Fibroblast of villous mesenchyme (primary cell): ENCODE measurements at places on chromosomes 5 and 9. TPM values are rescaled to one million over a fixed set of nuclear protein-coding genes. Genes with fewer than 3 reads are reported as not detected.

BTNL8 gene
- not detected in 2 replicates for total RNA-seq

KCNIP1 gene
- total RNA-seq = not detected in 2 replicates

STK32A gene
- total RNA-seq = 0.97 and 2.2 TPM in 2 replicates

SLC6A3 gene
- not detected in 2 replicates for total RNA-seq

CNTLN gene
- 11.3 and 13.0 TPM in 2 replicates for total RNA-seq

ALDOB gene
- total RNA-seq = not detected in 2 replicates

FGFR4 gene
- total RNA-seq = 0.64 and 1.3 TPM in 2 replicates

PCDHB3 gene
- 0.32 and 0.43 TPM in 2 replicates for total RNA-seq

ISOC1 gene
- total RNA-seq = 15.5 and 31.1 TPM in 2 replicates

GRCh38 chr5:157196045-157196444, 15.4 kb downstream of the ITK start:
- no peak for DNase-seq

- no peak for DNase-seq
Observed at GRCh38 chr5:17898766-17899165, 264.5 kb downstream of the TAF11L14 start.

GRCh38 chr9:97954550-97954989, 16.6 kb upstream of the HEMGN start:
- peak; percentile 12 for DNase-seq

DNA sequence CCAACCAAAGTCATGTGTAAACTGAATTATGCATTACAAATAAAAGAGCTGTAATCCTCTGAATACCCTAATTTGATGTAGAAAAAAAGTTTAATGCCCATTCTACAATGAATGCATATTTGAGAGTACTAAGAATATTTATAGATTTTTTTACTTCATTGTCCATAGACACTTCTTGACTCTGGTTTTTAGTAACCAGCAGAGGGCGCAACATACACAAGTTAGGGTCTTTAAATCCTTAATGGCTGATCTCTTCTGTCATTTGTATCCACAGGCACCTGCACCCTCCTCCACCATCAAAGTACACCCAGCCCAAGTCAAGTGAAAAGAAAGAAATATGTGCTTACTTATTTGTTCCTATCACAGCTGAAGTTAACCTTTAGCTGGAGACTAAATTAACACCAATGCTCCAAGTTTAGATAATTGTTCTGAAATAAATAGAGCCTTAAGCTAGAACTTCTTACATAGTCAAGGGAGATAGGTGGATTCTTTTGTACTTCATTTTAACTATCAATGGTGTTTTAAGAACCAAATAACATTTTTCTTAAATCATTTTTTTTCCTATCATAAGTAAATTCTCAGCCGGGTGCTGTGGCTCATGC, 524.2 kb upstream of the DAB2 start:
- DNase-seq = peak; percentile 81

- DNase-seq = no peak
Observed at GRCh38 chr5:124477062-124477461, 269.4 kb downstream of the ZNF608 start.

GRCh38 chr5:121009058-121009457, 545.0 kb downstream of the PRR16 start:
- no peak for DNase-seq

- peak; percentile 50 for DNase-seq
Observed at GRCh38 chr5:671459-672328, 21.5 kb downstream of the TPPP start.

DNA sequence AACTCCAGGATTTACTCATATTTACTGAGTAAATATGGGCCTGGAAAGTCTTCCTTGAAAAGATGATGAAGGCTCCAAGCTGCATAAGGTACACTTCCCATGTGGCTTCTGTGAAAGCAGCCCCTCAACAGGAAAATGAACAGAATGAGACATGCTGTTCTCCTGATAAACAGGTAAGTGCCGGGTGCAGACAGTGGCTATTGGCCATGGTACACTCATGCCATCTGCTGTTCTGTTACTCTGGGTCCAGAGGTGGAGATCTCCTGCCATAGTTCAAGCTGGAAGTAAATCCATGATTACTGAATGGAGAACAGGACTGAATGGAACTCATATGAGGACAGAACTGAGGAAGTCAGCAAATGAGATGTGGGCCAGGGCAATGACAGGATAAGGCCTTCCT, 103.6 kb downstream of the SLIT3 start:
- no peak for DNase-seq

DNA sequence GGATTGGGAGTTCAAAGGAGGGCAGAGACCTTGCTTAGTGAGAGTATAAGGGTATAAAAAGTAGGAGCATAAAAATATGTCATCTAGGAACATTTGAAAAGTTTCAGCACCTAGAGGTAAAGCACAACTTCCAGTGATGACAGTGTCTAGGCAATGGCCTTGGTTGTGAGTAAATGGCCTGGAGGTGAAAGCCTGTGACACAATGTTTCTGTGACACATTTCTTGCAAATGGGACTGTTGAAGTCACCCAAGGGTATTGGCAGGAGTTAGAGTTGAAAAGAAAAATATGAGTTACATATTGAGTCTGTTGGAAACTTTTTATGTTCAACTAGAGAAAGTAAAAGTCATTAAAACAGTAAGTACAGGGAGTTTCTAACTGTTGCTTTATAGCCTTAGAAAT, 14.8 kb downstream of the C5orf47 start:
- DNase-seq = no peak

- DNase-seq = no peak
Observed at GRCh38 chr5:84181093-84181492, 203.6 kb downstream of the EDIL3 start.
